Stimulated activated CD8-positive, alpha-beta memory T cell treated with anti-CD3 and anti-CD28 coated beads, Interleukin-7, amount 100 ng/mL, for 1 hour (primary cell): ENCODE measurements at places on chromosomes 4 and X.

DNA sequence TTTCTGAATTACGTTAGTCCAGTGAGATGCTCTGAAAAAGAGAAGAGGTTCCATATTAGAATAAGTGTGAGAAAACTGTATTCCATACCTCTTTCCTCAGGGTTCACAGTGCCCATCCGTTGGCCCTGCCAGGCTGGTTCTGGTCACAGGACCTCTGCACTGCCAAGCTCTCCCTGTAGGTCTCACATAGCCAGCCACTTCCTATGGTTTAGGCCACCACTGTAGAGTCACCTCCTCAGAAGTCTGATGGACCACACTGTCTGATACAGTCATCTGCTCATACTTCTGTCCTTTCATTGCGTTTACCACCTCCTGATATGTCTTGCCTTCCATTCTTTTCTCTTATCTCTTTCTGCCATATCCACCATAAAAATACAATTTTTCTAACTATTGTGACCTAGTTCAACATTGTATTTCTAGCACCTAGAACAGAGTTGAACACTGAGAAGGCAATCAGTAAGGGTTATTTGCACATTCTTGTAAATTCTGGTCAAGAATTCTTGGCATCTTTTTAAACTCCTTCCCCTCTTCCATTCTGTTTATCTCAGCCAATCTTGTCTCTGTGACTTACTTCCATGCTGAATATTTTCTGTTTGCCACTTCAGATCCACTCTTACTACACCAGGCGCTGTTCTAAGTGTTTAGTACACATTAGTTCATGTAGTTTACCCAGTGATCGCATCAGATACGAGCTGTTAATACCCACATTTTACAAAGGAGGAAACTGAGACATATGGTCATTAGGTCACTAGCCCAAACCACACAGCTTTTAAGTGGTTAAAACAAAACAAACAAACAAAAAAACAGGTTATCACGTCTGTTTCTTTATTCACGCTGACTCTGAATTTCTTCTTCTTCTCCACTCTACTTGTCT is 125.6 kb downstream of the CBR4 start:
- no peak for DNase-seq

DNA sequence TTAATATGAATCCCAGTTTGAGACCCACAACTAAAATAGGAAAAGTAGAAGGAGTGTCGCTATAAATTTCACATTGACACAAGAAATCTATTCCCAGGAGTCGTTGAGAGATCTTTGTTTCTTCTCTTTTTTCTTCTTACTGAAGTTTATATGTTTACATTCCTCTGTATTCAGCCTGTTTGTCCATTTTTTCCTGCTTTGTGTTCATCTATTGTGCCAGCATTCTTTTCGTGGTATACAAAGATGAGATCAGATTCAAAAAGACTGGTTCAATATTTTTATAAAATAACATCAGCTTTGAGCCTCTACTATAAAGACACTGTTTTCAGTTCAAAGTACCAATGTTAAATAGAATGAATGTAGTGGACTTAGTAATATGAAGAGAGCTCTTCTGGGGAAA is 95.4 kb upstream of the MYOZ2 start:
- no peak for DNase-seq

DNA sequence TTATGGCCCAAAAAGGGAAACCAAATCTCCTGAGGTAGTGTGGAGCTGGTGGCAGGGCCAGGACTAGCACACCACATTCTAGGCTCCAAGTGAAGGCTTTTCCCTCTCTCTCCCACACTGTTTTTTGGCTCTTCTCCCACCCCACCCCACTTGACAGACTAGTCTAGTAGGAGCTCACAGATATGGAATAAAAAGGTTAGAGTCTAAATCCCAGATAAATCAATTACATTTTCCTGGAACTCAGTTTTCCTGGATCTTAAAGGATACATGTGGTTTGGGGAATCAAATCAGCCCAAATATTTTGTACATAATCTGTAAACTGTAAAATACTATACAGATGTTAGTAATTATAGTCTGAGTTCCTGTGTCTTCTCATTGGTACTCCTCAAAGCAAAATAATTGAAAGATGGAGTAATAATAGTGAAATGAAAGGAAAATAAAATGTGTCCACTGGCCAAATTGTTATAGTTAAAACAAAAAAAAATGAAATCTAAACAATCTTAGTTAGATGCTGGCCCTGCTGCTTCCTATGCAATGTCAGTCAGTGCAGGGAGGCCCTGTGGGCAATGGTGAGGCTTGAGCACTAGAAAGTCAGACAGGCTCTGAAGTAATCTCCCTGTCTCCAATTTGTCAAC is 370.4 kb upstream of the CPEB2 start:
- no peak for DNase-seq

DNA sequence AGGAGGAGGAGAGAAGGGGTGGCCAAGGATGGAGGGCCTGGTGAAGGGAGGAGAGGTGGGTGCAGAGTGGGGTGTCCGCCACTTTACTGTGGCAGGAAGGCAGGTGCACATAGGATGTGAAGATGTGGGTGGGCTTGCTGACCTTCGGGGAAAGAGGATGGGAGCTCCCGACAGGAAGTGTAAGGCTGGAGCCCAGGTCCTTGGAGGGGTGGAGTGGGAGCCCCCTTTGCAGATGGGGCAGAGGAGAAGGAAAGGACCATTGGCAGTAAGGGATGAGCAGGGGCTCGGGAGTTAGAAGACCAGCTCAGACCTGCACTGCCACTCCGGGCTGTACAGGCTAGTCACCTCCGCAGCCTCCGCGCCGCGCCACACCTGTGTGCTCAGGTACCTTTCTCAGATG is 89.5 kb downstream of the EVC start:
- no peak for DNase-seq

DNA sequence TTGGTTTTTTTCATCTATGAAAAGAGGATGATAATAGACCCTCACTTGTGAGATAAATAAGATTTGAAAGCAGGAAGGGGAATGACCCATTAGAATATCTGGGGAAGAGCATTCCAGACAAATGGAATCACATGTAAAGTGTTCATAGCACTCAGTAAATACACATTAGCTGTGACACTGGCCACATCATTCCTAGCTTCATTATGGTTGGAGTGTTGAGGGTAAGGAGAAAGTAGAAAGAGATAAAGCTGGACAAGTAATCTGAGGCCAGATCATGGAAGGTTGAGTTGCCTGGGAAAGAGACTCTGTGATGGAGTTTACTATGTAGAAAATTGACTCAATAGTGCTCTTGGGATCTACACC is 6.9 kb upstream of the PGRMC1 start:
- no peak for DNase-seq

DNA sequence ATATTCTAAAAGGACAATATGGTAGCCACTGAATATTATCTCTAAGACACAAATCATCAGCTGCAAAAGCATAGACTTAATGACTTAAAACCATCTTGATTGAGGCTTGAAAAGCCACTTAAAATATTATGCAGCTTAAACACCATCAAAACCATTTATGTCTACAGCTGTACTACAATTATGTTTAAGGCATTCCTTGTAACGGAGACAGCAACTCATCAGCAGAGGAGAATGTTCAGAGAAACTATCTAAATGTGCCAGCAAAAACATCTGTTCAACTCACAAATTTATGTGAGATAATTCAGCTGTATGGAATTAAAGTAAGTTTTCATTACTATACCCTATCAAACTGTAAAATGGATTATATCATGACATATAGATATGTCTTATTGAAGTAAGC is 147.9 kb upstream of the CTSO start:
- DNase-seq, result no peak

DNA sequence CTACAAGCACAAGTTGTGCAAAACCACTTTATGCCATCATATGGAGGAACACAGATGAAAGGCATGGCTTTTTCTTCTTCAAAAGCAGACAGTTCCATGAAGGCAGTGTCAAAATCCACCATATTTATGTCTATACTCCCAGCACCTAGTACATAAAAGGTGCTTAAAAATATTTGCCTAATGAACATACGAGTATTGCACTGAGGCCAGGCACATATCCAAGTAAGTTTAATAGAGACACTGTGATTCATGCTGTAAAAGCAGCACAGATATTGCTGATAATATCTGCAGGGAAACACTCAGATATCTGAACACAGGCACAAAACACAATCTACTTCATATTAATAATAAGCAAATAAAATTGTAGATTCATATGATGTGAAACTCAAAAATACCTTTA is 48.1 kb upstream of the CXCL8 start:
- DNase-seq, result no peak
